Activated T-helper 1 cell treated with anti-CD3 and anti-CD28 coated beads, Interleukin-12 subunit alpha, Interleukin-12 subunit beta, Interleukin-2, Interleukin-4 antibody, amounts not matched to agents 30 ng/mL and 10 ng/mL and 1 ng/mL, durations not matched to agents 14 hours and 24 hours and 36 hours (primary cell): ENCODE measurements at places on chromosomes 7 and 10. TPM values are rescaled to one million over a fixed set of nuclear protein-coding genes. Genes with fewer than 3 reads are reported as not detected.

- DNase-seq, result no peak
Measured at GRCh38 chr10:93600446-93601145, 439 bp downstream of the RBP4 start.

GRCh38 chr7:5596046-5596895, 172.6 kb upstream of the TNRC18 start:
- peak; percentile 56 for DNase-seq

IL15RA gene
- total RNA-seq, result 23.4 and 24.4 TPM in 2 replicates

GRCh38 chr10:248307-248706, 113.1 kb downstream of the ZMYND11 start:
- DNase-seq, result no peak

DNA sequence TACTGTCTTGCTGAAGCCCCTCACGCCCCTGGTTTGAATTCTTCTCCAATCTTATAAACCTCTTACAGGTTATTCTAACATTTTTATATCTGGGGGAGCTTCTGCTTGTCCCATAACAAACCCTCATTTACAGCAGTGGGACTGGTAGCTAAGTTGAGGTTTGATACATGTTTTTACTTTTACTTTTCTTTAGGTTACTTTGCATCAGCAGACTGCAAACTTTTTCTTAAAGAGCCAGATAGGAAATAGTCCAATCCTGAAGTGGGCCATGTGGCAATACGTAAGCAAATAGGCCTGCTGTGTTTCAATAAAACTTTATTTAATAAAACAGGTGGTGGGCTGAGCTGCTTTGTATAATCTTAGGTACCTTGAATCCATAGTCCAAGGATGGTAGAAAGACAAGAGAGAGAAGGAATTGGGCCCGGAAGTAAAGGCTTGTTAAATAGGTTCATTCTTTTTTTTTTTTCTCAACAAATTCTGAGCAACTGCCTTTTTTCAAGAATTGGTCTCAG, 27.3 kb downstream of the RAB18 start:
- DNase-seq, result no peak

IFIT1B gene
- not detected in 2 replicates for total RNA-seq

- no peak for DNase-seq
Measured at GRCh38 chr10:1047937-1048336, 982 bp downstream of the IDI1 start.

- no peak for DNase-seq
Measured at GRCh38 chr10:110992006-110992800, 72.8 kb downstream of the SHOC2 start.

ZNF511 gene
- total RNA-seq, result 69.6 and 76.3 TPM in 2 replicates

DNA sequence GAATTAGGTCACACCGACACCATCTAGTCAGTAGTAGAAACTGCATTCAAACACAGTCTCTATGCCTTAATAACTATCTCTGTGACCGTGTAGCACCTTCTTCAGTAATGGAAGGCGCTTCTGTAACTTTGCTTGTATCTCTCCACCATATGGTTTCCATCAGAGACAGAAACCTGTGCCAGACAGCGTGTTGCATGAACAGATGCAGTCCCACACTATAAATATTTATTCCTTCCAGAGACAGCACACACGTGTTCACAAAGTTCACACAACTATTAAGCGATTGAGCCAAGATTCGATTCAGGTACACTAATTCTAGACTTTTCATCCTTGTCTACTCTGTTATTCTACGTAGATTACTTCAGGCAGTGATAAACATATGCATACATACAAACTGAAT, 873.9 kb upstream of the MBL2 start:
- no peak for DNase-seq

KAZALD1 gene
- 0.57 and 0.73 TPM in 2 replicates for total RNA-seq

DNA sequence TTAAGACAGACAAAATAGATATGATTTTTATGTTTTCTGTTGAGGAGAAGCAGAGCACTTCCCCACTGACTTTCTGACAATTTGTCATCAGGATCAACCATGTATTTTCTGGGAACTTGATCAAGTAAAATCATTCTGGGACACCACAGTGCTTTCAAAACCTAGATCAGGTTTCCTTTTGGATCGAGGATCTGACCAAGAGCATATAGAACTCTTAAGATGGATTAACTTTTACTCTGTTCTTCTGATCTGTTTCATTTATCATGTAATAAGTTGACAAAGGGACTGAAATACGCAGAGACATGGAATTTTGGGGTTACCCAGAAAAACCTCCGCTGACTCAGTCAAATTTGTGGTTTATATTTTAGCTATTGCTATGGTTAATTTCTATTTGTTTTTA, 136.0 kb upstream of the WNT16 start:
- DNase-seq, result no peak

LRMDA gene
- not detected in 2 replicates for total RNA-seq

GRCh38 chr10:21989453-21990154, 13.9 kb downstream of the DNAJC1 start:
- DNase-seq, result no peak

DNA sequence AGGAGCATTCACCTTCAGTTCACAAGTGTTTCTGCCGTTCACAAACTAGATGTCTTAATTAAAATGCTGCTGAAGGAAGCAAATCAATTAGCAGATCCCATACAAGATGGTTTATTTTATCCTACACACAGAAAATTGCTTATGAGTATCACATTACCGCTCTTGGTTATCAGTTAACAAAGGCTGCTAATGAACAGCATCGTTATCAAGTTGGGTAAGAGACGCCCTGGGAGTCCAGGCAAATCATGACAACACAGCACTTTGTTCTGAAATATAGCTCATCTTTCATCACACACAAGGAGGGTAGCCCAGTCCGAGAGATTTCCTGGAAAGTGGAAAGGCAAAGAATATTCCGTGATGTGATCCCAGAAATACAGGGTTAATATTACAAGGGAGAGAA, 20.8 kb upstream of the FAM170B start:
- DNase-seq, result no peak

PIP gene
- total RNA-seq, result not detected in 2 replicates

DNA sequence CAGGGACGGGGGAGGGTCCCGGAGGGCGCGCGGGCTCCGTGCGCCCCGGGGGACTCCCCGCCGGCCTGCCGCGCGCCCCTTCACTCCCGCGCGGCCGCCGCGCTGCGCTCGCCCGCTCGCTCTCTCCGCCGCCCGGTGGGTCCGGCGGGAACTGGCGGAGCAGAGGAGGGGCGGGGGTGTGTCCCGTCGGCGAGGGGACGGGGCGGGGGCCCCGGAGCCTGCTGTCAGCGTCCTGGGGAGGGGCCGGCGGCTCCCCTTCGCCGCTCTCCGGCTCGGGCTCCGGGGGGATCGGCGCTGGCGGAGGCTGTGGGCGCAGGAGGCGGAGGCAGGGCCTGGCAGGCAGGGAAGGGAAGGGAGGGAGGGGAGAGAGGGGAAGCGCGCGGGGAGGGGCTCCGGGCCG, at the start of gene SH3PXD2A:
SH3PXD2A (minus strand) TSS at position 153 of the 400 bp plus-strand sequence. CDS start 310 bp downstream, outside the sequence.
- peak; percentile 24 for DNase-seq

GRCh38 chr10:50396491-50397311, 145.4 kb upstream of the ASAH2 start:
- DNase-seq, result no peak

HMX3 gene
- total RNA-seq, result not detected in 2 replicates

- no peak for DNase-seq
Measured at GRCh38 chr7:30775992-30776391, 4.8 kb downstream of the MINDY4 start.

- no peak for DNase-seq
Measured at GRCh38 chr10:14192746-14193145, 138.0 kb downstream of the FRMD4A start.

INHBA gene
- 1.9 and 2.5 TPM in 2 replicates for total RNA-seq

DNA sequence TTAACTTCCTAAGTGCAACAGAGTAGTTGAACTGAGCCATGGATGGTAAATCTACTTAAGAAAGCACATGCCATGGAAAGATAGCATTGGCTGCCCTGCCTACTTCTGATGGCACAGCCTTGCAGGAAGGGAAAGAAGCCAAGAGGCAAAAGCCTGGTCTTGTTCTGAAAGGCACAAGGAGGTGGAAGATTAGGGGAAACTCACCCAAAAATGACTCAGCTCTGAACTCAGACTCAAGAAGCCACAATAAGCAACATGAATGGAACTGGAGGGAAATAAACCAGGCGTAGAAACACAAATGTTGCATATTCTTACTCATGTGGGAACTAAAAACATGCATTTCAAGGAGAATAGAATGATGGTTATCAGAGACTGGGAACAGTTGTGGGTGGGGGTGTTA, 20.8 kb upstream of the ALOX5 start:
- no peak for DNase-seq

BHLHA15 gene
- total RNA-seq, result 0.57 and 0.73 TPM in 2 replicates

DNA sequence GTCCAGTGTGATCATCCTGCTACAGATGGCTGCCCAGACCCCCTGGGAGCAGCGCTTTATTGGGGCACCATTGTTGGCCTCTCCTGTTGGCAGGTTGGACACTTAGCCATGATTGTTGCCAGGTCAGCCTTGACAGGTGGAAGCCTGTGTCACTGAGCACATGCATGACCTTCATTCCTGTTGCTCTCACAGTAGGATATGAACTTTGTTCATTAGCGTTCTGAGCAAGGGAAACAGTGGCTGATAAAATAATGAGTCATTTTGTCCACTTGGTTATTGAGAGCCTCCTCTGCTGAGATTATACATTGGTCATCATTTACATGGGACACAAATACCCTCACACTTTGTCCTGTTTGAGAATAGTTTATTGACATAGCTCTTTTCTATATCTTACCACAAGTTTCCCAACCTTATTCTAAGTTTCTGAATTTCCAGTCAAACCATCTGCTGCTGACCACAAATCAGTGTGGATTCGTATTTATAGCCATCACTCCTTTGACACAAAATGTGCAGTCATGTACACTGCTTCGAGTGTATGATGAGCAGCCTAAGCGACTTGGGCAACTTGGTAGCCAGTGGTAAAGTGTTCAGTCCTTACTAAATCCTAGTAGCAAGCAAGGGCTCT, 102.6 kb downstream of the TPST1 start:
- DNase-seq, result no peak

GRCh38 chr7:47873762-47874161, 74.5 kb downstream of the PKD1L1 start:
- no peak for DNase-seq

GRCh38 chr7:94042381-94042780, 38.2 kb upstream of the BET1 start:
- DNase-seq, result no peak

- DNase-seq, result no peak
Measured at GRCh38 chr10:61921143-61921542, 19.6 kb downstream of the ARID5B start.

DNA sequence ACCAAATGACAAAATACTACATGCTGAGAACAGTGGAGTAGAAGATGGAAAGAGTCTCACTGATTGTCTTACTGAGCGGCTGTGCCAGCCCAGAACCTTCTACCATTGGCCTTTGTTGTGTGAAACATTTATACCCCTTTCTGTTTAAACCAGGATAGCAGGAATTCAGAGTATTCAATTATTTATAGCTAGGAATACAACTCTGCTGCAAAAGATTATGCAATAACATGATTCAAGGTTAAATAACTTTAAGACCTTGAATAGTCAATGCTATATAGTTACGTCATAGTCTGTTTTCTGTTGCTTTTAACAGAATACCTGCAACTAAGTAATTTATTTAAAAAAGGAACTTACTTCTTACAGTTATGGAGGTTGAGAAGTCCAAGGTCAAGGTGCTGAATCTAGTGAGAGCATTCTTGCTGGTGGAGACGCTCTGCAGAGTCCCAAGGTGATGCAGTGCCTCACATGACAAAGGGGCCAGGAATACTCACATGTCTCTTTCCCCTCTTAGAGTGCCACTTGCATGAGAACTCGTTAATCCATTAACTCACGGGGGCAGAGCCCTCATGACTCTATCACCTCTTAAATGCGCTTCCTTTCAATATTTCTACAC, 371.8 kb downstream of the MDFIC start:
- no peak for DNase-seq

DNA sequence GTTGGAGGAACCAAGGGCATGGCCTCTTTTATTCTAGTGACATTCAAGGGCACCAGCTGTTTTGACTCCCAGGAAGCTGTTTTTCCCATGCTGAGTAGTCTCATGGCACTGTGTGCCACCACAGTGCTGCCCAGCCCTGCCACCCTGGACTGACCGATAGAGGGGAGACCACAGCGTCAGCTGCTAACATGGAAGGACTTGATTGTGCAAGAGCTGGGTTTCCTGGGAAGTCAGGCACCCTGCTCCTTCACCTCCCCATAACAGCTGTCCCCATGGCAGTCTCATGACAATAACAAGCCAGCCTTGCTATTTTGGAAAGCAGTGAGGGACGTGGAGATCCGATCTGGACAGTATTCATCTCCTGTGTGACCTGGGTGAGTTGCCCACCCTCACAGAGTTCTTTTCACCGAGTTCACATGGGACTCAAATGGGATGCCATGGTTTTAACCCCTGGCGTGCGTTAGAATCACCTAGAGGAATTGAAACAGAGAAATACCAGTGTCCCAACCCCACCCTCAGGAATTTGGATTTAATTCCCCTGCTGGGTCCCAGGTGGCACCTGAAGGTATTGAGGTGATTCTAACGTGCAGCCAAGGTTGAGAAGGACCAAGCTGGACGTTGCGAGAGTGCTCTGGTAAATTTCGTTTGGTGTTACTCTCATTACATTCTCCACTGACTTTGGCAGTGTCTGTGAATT, 174.8 kb downstream of the CELF2 start:
- no peak for DNase-seq
